ENCODE measurements at places on chromosomes 6 and 20. TPM values are rescaled to one million over a fixed set of nuclear protein-coding genes. Genes with fewer than 3 reads are reported as not detected.

- peaks cover 28% of the 10 kb centered on the region for H3K4me1 ChIP-seq
- no peak overlapping the region for H3K27ac ChIP-seq
- no peak for DNase-seq
- H3K4me3 ChIP-seq, result no peak overlapping the region
- H3K36me3 ChIP-seq, result no peaks in the 10 kb centered on the region
Measured at GRCh38 chr20:54172532-54172855, 1.3 kb downstream of the CYP24A1 start.

GGTLC1 gene
- not detected for total RNA-seq

EFCAB8 gene
- total RNA-seq, result 0.29 TPM

GRCh38 chr6:116381000-116381399 is 10.3 kb downstream of the DSE start:
- H3K27me3 ChIP-seq, result no peaks in the 10 kb centered on the region
- no peak overlapping the region for H3K27ac ChIP-seq
- no peak for DNase-seq
- H3K4me3 ChIP-seq, result no peak overlapping the region

- peaks cover 29% of the 10 kb centered on the region for H3K4me1 ChIP-seq
- H3K36me3 ChIP-seq, result no peaks in the 10 kb centered on the region
- H3K27ac ChIP-seq, result peak overlapping the region; percentile 82
Measured at GRCh38 chr6:105601541-105602236, 198.8 kb upstream of the PREP start.

DNA sequence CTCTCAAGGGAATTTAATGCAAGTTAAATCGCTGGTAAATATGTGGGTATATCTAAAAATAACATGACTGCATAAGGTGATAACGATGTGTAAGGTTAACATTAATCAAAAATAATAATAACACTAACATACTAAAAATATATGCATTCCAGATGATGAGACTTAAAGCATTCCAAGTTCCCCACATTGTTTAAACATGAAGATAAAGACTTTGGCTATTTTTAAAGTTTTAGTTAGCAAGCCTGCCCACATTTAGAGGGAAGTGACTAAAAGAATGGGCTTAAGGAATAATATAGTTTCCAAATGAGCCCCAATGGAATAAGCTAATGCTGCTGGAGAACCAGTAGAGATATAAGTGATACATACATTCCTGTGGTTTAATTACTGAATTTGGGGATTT is 941.3 kb downstream of the TBC1D32 start:
- no peak for DNase-seq
- no peak overlapping the region for H3K4me3 ChIP-seq
- H3K36me3 ChIP-seq, result no peaks in the 10 kb centered on the region
- no peaks in the 10 kb centered on the region for H3K4me1 ChIP-seq
- H3K27me3 ChIP-seq, result no peaks in the 10 kb centered on the region

SLC17A3 gene
- total RNA-seq, result not detected

- H3K4me1 ChIP-seq, result no peaks in the 10 kb centered on the region
- H3K36me3 ChIP-seq, result peaks cover 51% of the 10 kb centered on the region
- no peaks in the 10 kb centered on the region for H3K27me3 ChIP-seq
- H3K27ac ChIP-seq, result no peak overlapping the region
- DNase-seq, result no peak
- no peak overlapping the region for H3K4me3 ChIP-seq
Measured at GRCh38 chr6:145885431-145885830, 70.8 kb upstream of the FBXO30 start.

Measured in heart left ventricle (tissue), 16 donors.